ENCODE measurements at places on chromosomes 16 and 17. TPM values are rescaled to one million over a fixed set of nuclear protein-coding genes. Genes with fewer than 3 reads are reported as not detected.
A peak's percentile ranks its signal among the peaks of the same experiment; 100 is the strongest.

DNA sequence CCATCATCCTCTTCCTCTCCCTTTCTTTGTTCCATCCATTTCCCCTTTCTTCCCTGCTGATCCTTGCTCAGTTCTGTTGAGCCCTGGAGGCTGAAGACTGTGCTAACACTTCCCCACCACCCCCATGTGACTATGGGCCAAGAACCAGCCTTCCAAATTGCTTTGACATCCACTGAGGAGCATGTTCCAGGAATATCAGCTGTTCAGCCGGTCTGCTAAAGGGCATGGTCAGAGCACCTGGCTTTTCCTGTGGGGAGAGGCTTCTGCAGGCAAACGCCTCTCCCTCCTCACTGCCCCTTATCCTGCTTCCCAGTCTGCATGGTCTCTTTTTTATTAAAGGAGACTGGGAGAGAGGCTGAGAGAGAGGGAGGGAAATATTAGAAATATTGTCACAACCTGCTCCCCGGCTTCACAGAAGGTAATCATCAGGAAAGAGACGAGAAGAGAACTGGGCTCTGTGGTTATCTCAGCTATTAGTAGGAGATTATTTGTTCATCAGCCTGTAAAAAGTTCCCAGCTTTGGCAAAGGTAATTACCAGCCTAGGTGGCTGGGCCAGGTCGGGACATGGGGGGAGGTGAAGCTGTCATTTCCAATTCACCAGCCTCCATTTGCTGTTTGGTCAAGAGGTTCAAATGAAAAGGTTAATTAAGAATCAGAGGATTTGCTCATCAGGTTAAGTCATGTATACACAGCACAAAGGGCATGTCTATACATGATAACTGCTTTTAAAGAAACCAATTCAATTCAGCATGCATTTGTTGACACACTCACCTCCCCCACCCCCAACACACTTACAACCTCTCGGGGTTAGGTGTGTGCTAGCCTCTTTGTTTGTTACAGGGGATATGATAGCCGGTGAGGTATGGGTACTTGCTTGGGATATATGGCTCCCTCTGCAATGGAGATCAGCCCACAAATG is 83.7 kb upstream of the CRHR1 start:
- no peak for DNase-seq
- no peak overlapping the region for H3K27ac ChIP-seq
- peaks cover 18% of the 10 kb centered on the region for H3K27me3 ChIP-seq
- H3K4me3 ChIP-seq, result no peak overlapping the region
- 0 out of 2 replicates have a peak, but pooled peaks cover 3% of the 10 kb centered on the region for H3K4me1 ChIP-seq
- H3K36me3 ChIP-seq, result no peaks in the 10 kb centered on the region

- peaks cover 40% of the 10 kb centered on the region for H3K27me3 ChIP-seq
- H3K4me1 ChIP-seq, result no peaks in the 10 kb centered on the region
- no peak for DNase-seq
- no peak overlapping the region for H3K27ac ChIP-seq
- no peak overlapping the region for H3K4me3 ChIP-seq
- H3K36me3 ChIP-seq, result no peaks in the 10 kb centered on the region
Observed at GRCh38 chr17:38587947-38588787, 17.6 kb downstream of the SRCIN1 start.

DNA sequence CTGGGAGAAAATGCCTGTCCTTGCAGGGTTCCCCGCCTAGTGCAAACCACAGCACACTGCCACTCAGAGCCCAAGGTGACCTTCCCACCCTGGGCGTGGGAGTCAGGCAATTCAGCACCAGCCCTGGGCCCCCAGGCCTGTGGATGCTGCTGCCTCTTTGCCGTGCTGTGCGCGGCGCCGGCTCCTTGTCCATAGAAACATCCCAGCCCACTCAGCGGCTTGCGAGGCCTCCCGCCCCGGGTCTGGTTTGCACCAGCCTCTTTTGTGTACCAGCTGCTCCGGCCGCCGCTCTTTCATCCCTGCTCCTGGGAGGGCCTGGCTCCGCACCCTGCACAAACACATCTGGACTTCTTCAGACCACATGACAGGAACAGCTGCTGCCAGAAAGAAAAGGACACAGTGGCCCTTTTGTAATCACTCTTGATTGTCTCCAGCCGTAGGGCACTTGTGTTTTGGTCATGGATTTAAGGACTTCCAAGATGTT is 75.4 kb upstream of the SDK2 start:
- H3K27ac ChIP-seq, result no peak overlapping the region
- H3K36me3 ChIP-seq, result no peaks in the 10 kb centered on the region
- no peaks in the 10 kb centered on the region for H3K4me1 ChIP-seq

CHST6 gene
- not detected for total RNA-seq

GRCh38 chr17:80104956-80105375 is 3.6 kb downstream of the GAA start:
- H3K27ac ChIP-seq, result no peak overlapping the region
- no peak overlapping the region for H3K4me3 ChIP-seq
- peaks cover 4% of the 10 kb centered on the region for H3K36me3 ChIP-seq
- H3K27me3 ChIP-seq, result no peaks in the 10 kb centered on the region
- peaks cover 18% of the 10 kb centered on the region for H3K4me1 ChIP-seq

MRM1 gene
- total RNA-seq, result 8.5 TPM

DNAJA2 gene
- 86.8 TPM for total RNA-seq

DNA sequence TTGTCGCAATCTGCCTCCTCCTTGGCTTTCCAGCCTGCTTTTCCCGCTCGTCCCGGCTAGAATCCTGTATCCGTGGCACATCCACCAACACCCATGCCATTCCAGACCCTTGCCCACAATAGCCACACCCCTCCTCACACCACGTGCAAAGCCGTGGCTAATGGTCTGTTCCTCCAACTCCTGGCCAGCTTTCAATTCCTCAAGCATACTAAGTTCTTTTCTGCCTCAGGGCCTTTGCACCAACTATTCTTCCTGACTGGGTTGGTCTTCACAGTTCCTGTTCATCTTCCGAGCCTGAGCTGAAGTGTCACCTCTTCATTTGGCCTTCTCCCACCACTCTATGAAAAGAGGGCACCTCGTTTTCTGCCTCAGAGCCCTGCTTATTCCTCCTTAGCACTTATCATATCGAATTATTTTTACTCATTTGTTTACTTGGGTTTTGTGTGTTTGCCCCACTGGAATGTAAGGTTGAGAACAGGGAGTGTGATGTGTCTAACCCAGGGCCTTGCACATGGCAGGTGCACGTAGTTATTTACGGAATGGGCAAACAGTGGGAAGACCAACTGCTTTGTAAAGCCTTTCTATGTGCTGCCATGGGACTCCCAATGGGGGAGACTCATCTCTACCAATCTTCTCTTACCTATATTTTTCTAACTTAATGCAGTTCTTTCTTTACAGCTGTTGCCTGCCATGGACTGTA is 69.0 kb downstream of the CDK5R1 start:
- H3K27me3 ChIP-seq, result no peaks in the 10 kb centered on the region
- H3K27ac ChIP-seq, result no peak overlapping the region
- H3K36me3 ChIP-seq, result no peaks in the 10 kb centered on the region
- no peak overlapping the region for H3K4me3 ChIP-seq

DNA sequence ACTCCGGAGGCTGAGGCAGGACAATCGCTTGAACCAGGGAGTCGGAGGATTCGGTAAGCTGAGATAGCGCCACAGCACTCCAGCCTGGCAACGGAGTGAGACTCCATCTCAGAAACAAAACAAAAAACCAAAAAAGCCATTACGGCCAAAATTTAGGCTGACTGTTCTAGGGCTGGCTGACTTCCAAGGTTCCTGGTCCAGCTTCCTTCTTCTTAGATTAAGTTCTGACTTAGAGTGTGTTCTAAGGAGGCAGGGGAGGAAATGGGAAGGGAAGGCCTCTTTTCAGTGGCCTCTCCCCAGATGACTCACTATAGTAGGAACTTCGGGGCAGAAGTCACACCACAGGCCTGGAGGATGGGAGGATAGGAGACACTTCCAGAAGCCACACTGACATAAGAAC is 27.7 kb upstream of the CLEC18B start:
- H3K4me3 ChIP-seq, result no peak overlapping the region
- peak; percentile 75 for DNase-seq

- DNase-seq, result no peak
- H3K4me1 ChIP-seq, result peaks cover 34% of the 10 kb centered on the region
- H3K4me3 ChIP-seq, result no peak overlapping the region
- H3K27ac ChIP-seq, result peak overlapping the region; percentile 80
- no peaks in the 10 kb centered on the region for H3K27me3 ChIP-seq
Observed at GRCh38 chr16:86355951-86356350, 154.4 kb upstream of the FOXF1 start.

CBLN1 gene
- total RNA-seq, result not detected

Data from SJSA1 (cell line).